ENCODE measurements at places on chromosomes 16 and 17. TPM values are rescaled to one million over a fixed set of nuclear protein-coding genes. Genes with fewer than 3 reads are reported as not detected.

The CD7 gene
- 1.4 TPM for total RNA-seq

The CRISPLD2 gene
- 7.2 TPM for total RNA-seq

The ITGB3 gene
- 3.5 TPM for total RNA-seq

The CACNG3 gene
- not detected for total RNA-seq

The KPNB1 gene
- 230 TPM for total RNA-seq

The KRT16 gene
- not detected for total RNA-seq

The SMCR8 gene
- total RNA-seq, result 11.2 TPM

The C17orf78 gene
- total RNA-seq, result not detected

The NAGLU gene
- total RNA-seq, result 94.1 TPM

The PTX4 gene
- not detected for total RNA-seq

The EXOC3L1 gene
- 0.99 TPM for total RNA-seq

The HOXB5 gene
- 0.80 TPM for total RNA-seq

The CD300LB gene
- total RNA-seq, result not detected

The UQCRC2 gene
- total RNA-seq, result 220 TPM

The SRCIN1 gene
- 0.08 TPM for total RNA-seq

The NRN1L gene
- 1.9 TPM for total RNA-seq

The P2RX1 gene
- total RNA-seq, result 0.21 TPM

The ITGAL gene
- not detected for total RNA-seq

Data from myocyte (in vitro differentiated cells).